AML-193 (cell line): ENCODE measurements at places on chromosomes 3 and 15.

- DNase-seq, result no peak
Observed at GRCh38 chr3:29695201-29695600, 414.3 kb downstream of the RBMS3 start.

- no peak for DNase-seq
Observed at GRCh38 chr3:57130571-57131209, 34.5 kb downstream of the IL17RD start.

DNA sequence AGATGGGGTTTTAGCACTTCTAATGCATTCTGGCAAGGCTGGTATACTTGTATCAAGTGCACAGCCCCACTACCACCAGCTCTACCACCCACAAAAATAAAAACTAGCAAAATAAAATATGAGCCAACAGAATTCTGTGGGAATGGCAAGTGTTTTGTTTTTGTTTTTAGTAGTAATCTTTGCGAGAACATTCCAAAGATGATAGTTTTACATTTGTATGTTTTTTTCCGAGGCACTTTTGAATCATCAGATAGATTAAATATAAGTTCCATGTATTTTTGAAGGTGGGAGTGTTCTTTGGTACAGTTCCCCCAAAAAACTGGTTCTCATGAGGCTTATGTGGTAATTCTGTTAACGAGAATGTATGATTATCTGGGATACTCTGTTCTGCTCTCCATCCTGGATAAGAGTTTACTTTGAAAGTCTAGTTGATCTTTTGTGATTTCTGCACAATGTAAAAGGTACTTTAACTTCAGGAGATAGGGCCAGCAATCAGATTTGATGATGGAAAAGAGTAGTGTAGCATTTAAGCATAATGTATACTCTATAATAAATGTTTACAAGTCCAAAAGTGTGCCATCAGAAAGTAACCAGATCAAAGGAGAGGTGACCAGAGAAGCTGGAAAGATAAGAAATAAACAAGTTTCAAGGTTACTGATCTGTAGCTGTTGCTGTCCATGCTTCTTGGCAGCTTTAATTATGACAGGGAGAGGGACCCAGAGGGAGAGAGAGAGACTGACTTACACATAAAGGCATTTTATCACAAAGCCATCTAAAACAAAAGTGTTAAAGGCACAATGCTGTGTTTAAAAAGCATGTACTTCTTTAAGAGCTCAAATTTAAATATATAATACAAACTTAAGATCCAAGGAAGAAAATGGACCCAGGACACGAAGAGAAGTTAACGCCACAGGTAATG is 130.9 kb downstream of the PGPEP1L start:
- DNase-seq, result no peak

DNA sequence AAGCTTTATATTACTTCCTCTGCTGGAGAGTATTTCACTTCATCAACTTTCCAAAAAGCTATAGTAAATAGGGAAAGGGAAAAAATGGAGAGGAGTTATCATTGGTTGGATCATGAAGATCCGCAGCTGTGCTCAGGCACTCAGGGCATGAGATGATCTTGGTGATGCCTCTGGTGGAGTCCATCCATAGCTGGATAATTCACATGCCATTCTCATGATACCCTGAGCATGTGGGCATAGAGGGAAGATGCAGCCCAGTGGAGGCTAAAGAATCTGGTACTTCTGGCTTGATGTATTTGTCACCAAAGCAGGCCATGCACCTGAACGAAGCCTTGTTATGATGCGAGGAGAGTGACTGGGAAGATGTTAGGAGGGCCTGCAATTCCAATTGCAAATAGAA is 150.2 kb downstream of the CHST2 start:
- DNase-seq, result no peak

DNA sequence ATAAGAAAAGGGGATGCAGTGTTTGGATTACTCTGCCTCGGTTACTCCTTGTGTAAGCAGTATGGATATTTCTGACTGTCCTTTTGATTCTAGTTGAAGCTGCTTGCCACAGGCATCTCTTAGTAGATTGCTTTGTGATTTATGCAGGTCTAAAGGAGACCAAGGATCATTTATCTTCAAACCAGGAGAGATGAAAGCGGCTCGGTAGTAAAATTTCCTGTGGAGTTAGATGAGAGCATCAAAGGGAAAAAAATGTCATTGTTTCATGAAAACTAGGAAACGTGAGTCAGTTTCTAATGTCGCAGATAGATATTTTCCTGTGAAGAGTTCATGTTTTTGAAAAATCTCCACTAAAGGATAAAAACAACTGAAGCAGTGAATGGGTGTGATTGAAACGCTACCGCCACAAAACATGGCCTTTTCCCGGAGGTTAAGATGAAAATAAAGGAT is 254.0 kb upstream of the TBL1XR1 start:
- DNase-seq, result no peak

DNA sequence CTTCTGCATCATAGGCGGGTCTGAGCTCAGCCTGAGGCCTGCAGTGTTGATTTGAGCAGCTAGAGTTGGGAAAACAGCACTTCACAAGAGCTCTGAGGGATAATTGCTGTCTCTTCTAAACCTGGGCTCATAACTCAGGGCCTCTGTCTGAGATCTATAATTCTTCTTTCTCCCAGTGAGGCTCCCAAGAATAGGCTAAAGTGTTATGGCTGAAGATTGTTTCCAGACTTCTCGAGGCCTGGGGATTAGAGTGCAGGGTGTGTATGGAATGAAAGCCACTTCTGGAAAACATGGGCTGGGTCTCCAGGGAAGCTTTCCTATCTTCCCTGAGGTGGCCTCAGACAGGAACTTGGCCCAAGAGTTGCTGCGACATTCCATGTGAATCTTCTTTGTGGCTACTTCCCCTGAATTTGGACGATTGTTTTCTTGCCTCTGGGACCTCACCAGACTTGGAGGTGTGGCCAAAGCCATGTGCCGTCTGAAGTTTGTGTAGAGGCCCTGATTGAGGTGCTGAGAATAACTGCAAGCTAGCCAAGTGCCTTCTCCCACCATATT is 26.5 kb downstream of the MTMR14 start:
- no peak for DNase-seq
